SHP77 treated with DMSO at 0.1 percent for 48 hours (cell line): ENCODE measurements at places on chromosomes 5 and 9.

- DNase-seq: no peak
These were observed 225.7 kb upstream of the KLF9 start for GRCh38 chr9:70639853-70640814.

- no peak for DNase-seq
These were observed 9.8 kb downstream of the DMGDH start for GRCh38 chr5:79059674-79060073.

DNA sequence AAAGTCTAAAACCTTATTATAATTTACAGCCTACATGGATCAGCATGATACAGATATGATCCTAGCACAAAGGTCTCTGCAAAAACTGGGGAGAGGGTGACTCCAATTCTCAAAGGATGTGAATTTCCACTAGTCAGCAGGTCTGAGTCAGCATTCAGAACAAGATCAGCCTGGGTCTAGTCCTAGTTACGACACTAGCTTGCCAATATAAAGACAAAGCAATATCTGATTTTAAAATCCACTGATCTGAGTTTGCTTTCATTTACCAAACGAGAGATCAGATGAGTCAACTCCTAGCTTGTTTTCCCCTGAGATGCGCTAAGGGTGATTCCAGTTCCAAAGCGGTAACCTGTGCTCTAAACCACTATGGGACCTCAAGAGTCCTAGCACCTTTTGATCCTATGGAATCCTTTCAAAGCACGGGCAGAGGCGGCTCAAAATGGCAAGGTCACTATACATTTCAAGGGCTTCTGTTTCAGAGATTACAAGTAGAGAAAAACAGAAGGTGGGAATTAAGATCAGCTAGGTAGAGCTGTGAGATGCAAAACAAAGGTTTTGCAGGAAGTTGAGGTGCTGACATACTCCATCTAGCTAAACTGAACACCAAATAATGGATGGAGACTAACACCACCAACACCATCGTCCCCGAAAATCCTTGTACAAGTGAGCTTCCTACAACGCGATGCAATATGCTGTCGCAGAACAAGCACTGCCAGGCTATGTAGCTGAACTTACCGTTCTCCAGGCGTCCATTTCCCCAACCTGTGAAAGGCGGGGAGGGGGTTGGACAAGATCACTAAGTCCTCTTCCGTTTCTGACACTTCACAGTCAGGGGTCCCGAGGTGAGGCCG is 906 bp downstream of the SLC25A51 start:
- no peak for DNase-seq

DNA sequence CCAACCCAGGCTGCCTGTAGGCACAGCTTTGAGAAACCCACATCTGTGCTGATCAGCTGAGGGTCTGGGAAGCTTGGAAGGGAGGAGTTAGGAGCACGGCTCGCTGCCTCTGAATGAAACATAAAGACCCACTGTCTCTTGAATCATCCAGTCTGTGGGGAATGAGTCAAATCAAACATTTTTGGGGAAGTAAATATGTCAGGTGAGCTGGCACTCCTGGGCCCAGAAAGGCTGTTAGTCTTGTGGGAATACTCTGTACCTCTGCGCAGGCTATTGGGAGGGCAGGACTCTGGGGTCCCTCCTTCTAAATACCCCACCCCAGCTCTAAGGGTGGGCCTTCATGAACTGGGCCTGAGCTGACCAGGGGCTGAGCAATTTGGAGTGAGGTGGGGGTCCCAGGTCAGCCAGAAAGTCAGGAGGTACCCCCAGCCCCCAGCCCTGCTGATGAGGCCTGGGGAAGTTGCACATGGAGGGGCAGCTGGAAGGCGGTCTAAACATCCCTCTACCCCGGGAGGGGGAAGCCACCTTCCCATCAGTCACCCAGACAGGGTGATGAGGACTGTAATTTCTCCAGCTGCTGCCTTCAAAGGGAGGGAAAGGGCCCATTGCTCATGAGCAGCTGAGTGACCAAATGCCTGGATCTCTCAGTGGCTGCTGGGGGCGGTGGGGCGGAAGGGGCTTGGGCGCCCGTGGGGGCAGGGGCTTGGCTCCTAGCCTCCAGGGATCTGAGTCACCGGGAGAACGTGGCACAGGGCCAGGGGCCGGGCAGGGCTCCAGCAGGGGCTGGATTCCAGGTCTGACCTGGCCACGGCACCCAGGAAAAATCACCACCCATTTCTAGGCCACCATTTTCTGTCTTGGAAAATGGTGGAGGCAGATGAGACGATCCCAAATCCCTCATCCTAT is 10.8 kb downstream of the FIBCD1 start:
- peak; percentile 78 for DNase-seq

GRCh38 chr5:2200261-2200950 is 317.7 kb upstream of the IRX4 start:
- no peak for DNase-seq

DNA sequence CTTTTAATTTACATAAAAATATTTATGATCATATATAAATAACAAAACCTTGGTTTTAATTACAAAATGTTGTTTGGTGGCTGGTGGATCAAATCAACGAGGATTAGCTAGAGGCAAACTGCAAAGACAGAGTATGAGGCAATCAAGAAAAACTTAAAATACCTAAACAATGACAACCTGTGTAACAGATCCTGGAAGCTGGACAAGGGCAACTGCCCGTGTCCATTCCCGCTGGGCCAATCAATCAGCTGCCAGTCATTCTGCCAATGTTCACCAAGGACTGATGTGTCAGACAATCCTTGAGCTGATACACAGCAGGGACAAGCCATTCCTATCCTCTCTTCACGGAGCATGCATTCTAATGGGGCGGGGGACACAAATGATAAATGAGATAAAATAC is 3.2 kb upstream of the TENT4A start:
- no peak for DNase-seq

GRCh38 chr9:77817590-77818311 is 169.6 kb upstream of the GNA14 start:
- no peak for DNase-seq

GRCh38 chr5:115295777-115296123 is 704 bp downstream of the CCDC112 start:
- DNase-seq: peak; percentile 52

- DNase-seq: no peak
These were observed 11.7 kb upstream of the TAS2R1 start for GRCh38 chr5:9641806-9642355.

DNA sequence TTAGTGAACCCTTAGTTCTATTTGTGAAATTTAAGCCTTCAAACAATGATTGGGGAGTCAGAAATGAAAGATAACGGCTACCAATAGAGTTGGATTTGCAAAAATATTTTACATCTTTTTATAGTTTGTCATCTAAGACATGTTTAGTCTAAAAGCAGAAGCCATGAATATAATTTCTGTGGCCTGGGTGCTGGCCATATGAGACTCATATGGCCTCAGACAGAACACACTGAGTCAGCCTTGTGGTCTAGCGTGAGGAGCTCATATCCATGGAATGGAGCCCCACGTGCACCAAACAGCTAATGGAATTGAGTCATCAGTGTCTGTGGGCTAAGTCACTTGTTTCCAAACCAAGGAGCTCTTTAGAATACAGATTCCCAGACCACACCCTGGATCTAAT is 240.7 kb upstream of the NREP start:
- DNase-seq: no peak
